ENCODE measurements at places on chromosomes 3 and 15. TPM values are rescaled to one million over a fixed set of nuclear protein-coding genes. Genes with fewer than 3 reads are reported as not detected.

Gene SEMA3G
- polyA plus RNA-seq, result 0.14 TPM

Gene DUOXA2
- polyA plus RNA-seq, result not detected

Gene TMEM207
- not detected for polyA plus RNA-seq

Gene RASGRF1
- polyA plus RNA-seq, result 0.23 TPM

GRCh38 chr15:70387993-70388392, 290.3 kb upstream of the TLE3 start:
- H3K27ac ChIP-seq, result no peak overlapping the region
- no peaks in the 10 kb centered on the region for H3K36me3 ChIP-seq
- H3K4me3 ChIP-seq, result no peak overlapping the region
- peaks cover 5% of the 10 kb centered on the region for H3K27me3 ChIP-seq
- no peaks in the 10 kb centered on the region for H3K4me1 ChIP-seq

DNA sequence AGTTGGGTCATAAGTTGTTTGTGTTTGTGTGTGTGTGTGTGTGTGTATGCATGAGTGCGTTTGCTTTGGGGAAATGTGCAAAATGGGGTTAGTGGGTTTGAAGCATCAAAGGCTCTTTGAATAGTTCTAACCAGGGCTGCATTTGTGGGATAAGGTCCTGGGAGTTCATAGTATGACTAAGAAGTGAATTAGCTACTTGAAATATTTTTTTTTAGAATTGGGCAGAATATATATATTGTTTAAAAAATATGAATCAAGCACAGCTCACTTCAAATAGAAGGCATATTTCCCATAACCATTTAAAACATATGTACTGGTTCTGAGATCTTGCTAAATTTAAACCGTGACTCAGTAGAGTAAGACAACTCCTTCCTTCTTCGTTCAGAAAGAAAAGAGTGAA, 43.1 kb downstream of the IGF2BP2 start:
- H3K27me3 ChIP-seq, result no peaks in the 10 kb centered on the region
- no peak overlapping the region for H3K4me3 ChIP-seq
- peaks cover 14% of the 10 kb centered on the region for H3K36me3 ChIP-seq
- DNase-seq, result peak; percentile 48

DNA sequence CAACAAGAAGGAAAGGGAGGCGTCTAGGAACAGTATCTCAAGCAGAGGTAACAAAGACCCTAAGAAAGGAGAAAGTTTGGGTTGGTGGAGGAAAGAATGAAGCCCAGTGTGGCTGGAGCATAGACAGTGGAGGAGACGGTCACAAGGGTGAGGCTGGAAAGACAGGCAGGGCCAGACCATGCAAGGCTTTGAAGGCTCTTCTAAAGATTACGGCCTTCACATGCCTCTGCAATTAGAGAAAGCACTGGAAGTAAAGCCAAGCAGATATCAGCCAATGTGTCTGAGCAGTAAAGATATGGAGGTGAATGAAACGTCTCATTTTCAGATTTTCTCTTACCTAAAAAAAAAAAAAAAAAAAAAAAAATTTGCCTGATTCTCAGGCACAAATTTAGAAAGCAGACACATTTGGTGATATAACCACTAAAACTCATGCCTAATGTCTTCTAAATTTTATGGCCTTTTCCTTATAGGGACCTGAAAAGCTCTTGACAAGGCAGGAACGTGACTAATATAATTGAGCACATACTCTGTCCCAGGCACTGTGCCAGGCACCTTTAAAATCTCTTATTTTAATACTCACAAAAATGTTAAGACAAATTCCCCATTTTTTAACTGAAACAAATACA, 184.1 kb downstream of the MECOM start:
- no peak for DNase-seq
- no peaks in the 10 kb centered on the region for H3K36me3 ChIP-seq
- no peaks in the 10 kb centered on the region for H3K27me3 ChIP-seq
- H3K27ac ChIP-seq, result no peak overlapping the region

DNA sequence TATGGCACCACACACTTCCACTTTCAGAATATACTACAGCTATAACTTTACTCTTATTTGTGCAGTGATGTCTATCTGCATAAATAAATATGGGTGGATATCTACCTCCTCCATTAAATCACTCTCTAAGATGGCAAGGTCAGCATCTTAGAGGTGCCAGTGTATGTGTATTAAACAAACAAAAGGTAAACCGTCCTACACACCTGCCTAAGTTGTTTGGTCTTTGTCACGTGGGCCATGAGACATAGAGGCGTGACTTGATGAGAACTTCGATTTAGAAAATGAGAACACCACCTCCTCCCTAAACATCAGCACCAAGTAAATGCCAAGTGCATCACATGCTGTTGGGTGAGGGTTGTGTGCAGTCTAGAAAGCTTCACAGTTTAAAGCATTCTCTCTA, 310.6 kb downstream of the GRM7 start:
- no peak overlapping the region for H3K4me3 ChIP-seq
- H3K4me1 ChIP-seq, result no peaks in the 10 kb centered on the region
- no peaks in the 10 kb centered on the region for H3K27me3 ChIP-seq
- no peak overlapping the region for H3K27ac ChIP-seq
- no peak for DNase-seq
- H3K36me3 ChIP-seq, result no peaks in the 10 kb centered on the region

- H3K4me3 ChIP-seq, result no peak overlapping the region
- no peak for DNase-seq
- no peaks in the 10 kb centered on the region for H3K27me3 ChIP-seq
Observed at GRCh38 chr3:129324855-129325254, 46.2 kb downstream of the HMCES start.

DNA sequence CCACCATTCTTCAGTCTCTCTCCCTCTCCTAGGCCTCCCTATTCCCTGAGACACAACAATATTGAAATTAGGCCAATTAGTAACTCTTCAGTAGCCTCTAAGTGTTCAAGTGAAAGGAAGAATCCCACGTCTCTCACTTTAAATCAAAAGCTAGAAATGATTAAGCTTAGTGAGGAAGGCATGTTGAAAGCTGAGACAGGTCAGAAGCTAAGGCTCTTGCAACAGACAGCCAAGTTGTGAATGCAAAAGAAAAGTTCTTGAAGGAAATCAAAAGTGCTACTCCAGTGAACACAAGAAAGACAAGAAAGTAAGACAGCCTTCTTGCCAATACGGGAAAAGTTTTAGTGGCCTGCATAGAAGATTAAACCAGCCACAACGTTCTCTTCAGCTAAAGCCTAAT, 41.3 kb downstream of the PPM1L start:
- DNase-seq, result no peak
- H3K4me3 ChIP-seq, result no peak overlapping the region
- H3K27me3 ChIP-seq, result no peaks in the 10 kb centered on the region
- H3K4me1 ChIP-seq, result no peaks in the 10 kb centered on the region
- H3K27ac ChIP-seq, result no peak overlapping the region
- no peaks in the 10 kb centered on the region for H3K36me3 ChIP-seq

- no peaks in the 10 kb centered on the region for H3K36me3 ChIP-seq
- no peak overlapping the region for H3K4me3 ChIP-seq
- H3K27ac ChIP-seq, result no peak overlapping the region
- H3K27me3 ChIP-seq, result no peaks in the 10 kb centered on the region
Observed at GRCh38 chr3:128846486-128846891, 32.9 kb upstream of the ACAD9 start.

DNA sequence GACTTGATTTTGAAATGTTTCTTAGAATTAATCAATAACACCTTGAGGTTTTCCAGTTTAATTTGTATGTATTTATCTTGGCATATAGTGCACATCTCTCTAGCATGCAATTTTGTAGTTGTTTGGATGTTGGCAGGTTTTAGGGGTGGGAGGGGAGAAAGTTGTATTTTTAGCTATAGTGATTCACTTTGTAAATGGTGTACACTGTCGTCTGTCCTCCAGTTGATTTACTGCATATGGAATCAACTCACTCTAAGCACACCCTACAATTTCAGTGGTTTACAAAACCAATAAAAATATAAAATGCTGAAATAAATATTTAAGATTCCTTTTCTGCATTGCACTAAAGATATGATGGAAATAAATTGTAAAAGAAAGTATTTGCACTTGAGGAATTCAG, 199.1 kb downstream of the CDIN1 start:
- H3K4me3 ChIP-seq, result no peak overlapping the region
- no peaks in the 10 kb centered on the region for H3K36me3 ChIP-seq
- H3K27ac ChIP-seq, result no peak overlapping the region
- H3K4me1 ChIP-seq, result no peaks in the 10 kb centered on the region
- H3K27me3 ChIP-seq, result no peaks in the 10 kb centered on the region

GRCh38 chr3:138441742-138442141, 7.3 kb downstream of the ESYT3 start:
- H3K36me3 ChIP-seq, result no peaks in the 10 kb centered on the region
- no peak overlapping the region for H3K27ac ChIP-seq
- peaks cover 2% of the 10 kb centered on the region for H3K27me3 ChIP-seq
- peaks cover 2% of the 10 kb centered on the region for H3K4me1 ChIP-seq

- H3K4me3 ChIP-seq, result no peak overlapping the region
- no peaks in the 10 kb centered on the region for H3K27me3 ChIP-seq
- no peaks in the 10 kb centered on the region for H3K4me1 ChIP-seq
- no peaks in the 10 kb centered on the region for H3K36me3 ChIP-seq
Observed at GRCh38 chr15:101528917-101529299, 39.4 kb upstream of the PCSK6 start.

DNA sequence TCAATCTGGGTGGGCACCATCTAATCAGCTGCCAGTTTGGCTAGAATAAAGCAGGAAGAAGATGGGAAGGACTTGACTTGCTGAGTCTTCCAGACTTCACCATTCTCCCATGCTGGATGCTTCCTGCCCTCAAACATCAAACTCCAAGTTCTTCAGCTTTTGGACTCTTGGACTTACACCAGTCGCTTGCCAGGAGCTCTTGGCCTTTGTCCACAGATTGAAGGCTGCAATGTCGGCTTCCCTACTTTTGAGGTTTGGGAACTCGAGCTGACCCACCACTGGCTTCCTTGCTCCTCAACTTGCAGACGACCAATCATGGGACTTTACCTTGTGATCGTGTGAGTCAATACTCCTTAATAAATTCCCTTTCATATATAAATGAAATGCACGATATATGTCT, 8.6 kb upstream of the LIPC start:
- H3K4me1 ChIP-seq, result no peaks in the 10 kb centered on the region
- H3K4me3 ChIP-seq, result no peak overlapping the region
- no peaks in the 10 kb centered on the region for H3K27me3 ChIP-seq
- no peak for DNase-seq
- H3K36me3 ChIP-seq, result no peaks in the 10 kb centered on the region

DNA sequence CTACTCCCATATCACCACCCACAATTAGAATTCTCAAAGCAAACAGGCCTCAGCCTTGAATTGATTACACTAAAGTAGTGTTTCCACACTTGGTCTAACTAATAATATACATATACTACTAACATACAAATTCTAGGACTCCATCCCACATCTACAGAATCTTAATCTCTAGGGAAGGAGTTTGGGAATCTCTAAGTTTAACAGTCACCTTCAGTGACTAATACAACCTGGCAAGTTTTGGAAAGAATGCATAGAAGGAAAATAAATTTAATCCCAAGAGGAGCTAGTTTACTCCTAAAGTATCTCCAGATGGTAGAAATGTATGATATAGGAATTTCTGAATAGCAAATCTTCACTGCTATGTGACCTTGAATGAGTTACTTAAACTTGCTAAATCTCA, 9.1 kb downstream of the CLPX start:
- no peak overlapping the region for H3K27ac ChIP-seq
- H3K36me3 ChIP-seq, result peaks cover 23% of the 10 kb centered on the region
- H3K4me1 ChIP-seq, result peaks cover 21% of the 10 kb centered on the region
- no peaks in the 10 kb centered on the region for H3K27me3 ChIP-seq

DNA sequence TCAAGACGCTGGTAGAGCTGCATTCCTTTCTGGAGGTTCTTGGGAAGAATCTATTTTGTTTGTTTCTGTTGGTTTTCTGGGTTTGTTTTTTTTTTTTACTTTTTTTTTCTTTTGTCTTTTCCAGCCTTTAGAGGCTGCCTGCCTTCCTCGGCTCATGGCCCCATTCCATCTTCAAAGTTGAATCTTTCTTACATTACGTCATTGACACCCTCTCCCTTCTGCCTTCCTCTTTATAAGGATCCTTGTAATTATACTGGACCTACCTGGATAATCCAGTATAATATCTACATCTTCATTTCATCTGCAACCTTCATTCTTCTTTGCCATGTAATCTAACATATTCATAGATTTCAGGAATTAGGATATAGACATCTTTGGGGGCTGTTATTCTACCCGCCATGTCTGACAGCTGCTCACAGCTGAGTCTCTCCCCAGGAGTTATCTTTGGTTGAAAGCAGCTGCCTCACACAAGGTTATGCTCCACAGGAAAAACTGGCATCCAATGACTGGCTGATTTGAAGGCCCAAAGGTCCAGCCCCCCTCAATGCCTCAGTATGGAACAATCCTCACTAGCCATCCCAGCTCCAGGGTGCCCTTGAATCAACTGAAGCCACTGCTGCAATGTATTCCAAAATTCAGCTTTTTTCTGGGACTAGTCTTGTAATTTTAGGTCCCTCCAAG, 38.4 kb upstream of the THBS1 start:
- H3K36me3 ChIP-seq, result no peaks in the 10 kb centered on the region
- no peaks in the 10 kb centered on the region for H3K27me3 ChIP-seq
- no peaks in the 10 kb centered on the region for H3K4me1 ChIP-seq
- H3K4me3 ChIP-seq, result no peak overlapping the region

DNA sequence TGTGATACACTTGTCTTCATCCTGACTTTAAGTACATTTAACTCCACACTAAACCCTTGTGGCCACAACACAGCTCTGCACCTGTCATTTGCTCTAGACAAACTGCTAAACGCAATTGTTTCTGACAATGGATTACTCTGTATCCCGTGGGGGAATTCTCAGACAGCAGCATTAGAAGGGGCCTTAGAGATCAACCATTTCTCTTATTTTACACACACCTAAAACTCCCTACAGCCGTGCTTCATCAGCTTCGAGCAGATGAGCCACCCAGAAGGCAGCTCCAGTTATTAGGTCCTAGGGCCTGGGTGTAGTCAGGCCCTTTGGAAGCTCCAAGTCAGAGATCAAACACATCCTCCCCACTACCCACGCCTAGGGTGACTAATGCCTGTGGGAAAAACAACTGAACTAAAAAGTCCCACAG, 1.3 kb upstream of the IL12A start:
- DNase-seq, result no peak
- no peaks in the 10 kb centered on the region for H3K27me3 ChIP-seq
- H3K4me3 ChIP-seq, result no peak overlapping the region
- no peaks in the 10 kb centered on the region for H3K36me3 ChIP-seq
- peaks cover 3% of the 10 kb centered on the region for H3K4me1 ChIP-seq
- H3K27ac ChIP-seq, result no peak overlapping the region

GRCh38 chr15:33124811-33125210, 69.7 kb downstream of the FMN1 start:
- no peak for DNase-seq
- no peak overlapping the region for H3K27ac ChIP-seq
- H3K4me1 ChIP-seq, result peaks cover 14% of the 10 kb centered on the region
- H3K27me3 ChIP-seq, result no peaks in the 10 kb centered on the region

DNA sequence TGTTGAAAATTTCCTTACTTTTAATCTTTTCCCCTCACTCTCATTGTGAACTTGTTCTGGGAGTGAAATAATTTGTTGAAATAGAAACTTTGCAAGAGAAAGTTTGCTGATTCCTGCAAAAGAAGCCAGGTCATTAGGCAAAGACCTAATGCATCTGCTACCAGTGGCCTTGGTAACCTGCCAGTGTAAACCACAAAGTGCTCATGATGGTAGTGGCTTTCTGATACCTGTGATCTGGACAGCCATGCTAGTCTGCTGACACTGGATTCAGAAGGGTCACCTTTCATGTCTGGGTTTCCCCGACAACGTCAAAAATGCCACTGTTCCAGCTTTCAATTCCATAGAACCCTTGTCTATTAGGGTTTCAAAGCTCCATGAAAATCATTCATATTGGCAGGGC, 123.7 kb upstream of the MCTP2 start:
- peaks cover 6% of the 10 kb centered on the region for H3K4me1 ChIP-seq
- H3K4me3 ChIP-seq, result no peak overlapping the region
- H3K36me3 ChIP-seq, result no peaks in the 10 kb centered on the region
- H3K27me3 ChIP-seq, result no peaks in the 10 kb centered on the region
- no peak overlapping the region for H3K27ac ChIP-seq

All from keratinocyte (primary cell).